ENCODE measurements at places on chromosomes 7 and 10. TPM values are rescaled to one million over a fixed set of nuclear protein-coding genes. Genes with fewer than 3 reads are reported as not detected.

GRCh38 chr7:100372256-100372655, 1.0 kb upstream of the PILRA start:
- H3K4me3 ChIP-seq, result no peak overlapping the region
- H3K27ac ChIP-seq, result peak overlapping the region; percentile 15
- no peaks in the 10 kb centered on the region for H3K36me3 ChIP-seq
- no peak for DNase-seq
- no peaks in the 10 kb centered on the region for H3K4me1 ChIP-seq

- no peaks in the 10 kb centered on the region for H3K4me1 ChIP-seq
- DNase-seq, result no peak
- H3K27ac ChIP-seq, result no peak overlapping the region
- no peak overlapping the region for H3K4me3 ChIP-seq
- no peaks in the 10 kb centered on the region for H3K27me3 ChIP-seq
Observed at GRCh38 chr10:91745090-91745831, 53.0 kb upstream of the TNKS2 start.

DNA sequence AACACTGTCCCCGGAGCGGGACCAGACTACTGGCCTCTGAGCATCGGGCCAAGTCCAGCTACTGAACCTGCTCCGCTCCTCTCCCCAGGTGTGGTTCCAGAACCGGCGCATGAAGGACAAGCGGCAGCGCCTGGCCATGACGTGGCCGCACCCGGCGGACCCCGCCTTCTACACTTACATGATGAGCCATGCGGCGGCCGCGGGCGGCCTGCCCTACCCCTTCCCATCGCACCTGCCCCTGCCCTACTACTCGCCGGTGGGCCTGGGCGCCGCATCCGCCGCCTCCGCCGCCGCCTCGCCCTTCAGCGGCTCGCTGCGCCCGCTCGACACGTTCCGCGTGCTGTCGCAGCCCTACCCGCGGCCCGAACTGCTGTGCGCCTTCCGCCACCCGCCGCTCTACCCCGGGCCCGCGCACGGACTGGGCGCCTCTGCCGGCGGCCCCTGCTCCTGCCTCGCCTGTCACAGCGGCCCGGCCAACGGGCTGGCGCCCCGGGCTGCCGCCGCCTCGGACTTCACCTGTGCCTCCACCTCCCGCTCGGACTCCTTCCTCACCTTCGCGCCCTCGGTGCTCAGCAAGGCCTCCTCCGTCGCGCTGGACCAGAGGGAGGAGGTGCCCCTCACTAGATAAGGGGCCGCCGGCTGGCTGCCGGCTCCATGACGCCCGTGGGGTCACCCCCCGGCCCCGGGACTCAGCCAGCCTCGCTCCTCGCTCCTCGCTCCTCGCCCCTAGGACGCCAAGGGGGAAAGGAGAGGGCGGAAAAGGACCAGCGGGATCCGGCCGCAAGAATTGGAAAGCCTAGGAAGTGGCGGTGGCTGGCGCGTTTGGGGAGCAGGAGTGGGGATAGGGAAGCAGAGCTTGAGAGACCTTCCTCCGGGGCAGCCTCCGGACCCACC, 3.4 kb downstream of the EVX1 start:
- no peak overlapping the region for H3K4me3 ChIP-seq
- peaks cover 88% of the 10 kb centered on the region for H3K27me3 ChIP-seq
- no peaks in the 10 kb centered on the region for H3K36me3 ChIP-seq
- no peak overlapping the region for H3K27ac ChIP-seq
- DNase-seq, result peak; percentile 62

DNA sequence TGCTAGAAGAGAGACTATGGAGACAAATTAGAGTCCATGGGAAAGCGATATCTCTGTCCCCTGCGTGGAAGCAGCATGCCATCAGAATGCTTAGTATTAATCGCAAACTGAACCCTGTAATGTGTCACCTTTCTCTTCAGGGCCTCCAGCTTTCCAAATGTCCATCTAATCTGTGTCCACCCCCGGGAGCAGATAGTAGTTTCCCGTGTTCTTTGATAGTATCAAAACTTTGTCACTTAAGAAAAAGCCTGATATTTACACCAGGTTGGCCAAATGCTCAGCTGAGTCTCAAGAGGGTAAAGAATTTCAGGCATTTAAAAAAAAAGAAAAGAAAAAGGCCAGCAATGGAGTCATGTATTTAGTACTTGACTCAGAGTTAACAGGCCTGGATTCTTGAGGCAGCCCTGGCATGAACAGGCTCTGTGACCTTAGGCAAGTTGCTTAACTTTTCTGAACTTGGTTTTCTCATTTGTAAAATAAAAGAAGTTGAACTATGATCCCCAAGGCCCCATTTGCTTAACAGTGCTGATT, 10.4 kb upstream of the GSAP start:
- H3K36me3 ChIP-seq, result no peaks in the 10 kb centered on the region
- no peak for DNase-seq
- H3K4me1 ChIP-seq, result no peaks in the 10 kb centered on the region
- no peak overlapping the region for H3K27ac ChIP-seq
- no peaks in the 10 kb centered on the region for H3K27me3 ChIP-seq
- H3K4me3 ChIP-seq, result no peak overlapping the region

GRCh38 chr7:41786944-41787343, 84.1 kb upstream of the INHBA start:
- no peak overlapping the region for H3K27ac ChIP-seq
- no peaks in the 10 kb centered on the region for H3K36me3 ChIP-seq
- H3K4me3 ChIP-seq, result no peak overlapping the region
- DNase-seq, result no peak

DNA sequence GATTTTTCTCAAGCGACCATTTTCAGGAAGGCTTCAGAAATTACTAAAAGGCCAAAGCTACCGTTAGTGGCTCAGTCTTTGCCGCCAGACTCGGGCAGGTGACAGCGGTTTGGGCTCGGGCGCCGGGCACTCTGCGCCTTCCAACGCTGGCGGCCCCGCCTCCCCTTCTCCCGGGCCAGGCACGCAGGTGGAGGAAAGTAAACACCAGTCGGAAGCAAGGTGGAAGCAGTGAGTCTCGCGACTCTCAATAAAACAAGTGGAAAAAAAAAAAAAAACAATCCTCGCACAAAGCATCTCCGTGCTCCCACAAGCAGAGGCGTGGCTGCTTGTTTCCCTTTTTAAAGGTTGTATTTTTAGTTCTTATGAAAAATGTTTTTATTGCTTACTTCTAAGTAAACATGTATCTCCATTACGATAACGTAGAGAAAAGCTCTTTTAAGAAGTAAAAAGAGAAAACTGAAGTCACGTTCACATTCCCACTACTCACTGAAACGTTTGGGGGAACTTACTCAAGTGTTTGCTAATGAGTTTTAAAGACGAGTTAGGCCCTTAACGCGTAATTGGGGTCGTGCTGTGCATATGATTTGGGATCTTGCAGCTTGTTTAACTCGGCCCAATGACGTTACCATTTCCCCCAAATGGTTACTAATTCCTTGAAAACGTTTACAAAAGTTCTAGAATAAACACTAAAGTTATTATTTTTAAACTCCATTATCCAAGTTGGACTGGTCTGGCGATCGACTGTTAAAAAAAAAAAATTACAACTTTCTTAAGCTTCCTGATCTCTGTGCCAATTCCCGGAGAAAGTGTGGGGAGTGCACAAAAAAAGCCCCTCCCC, 864 bp downstream of the CDCA7L start:
- no peaks in the 10 kb centered on the region for H3K27me3 ChIP-seq
- H3K27ac ChIP-seq, result peak overlapping the region; percentile 47
- H3K4me1 ChIP-seq, result no peaks in the 10 kb centered on the region
- H3K36me3 ChIP-seq, result no peaks in the 10 kb centered on the region
- peak; percentile 76 for DNase-seq

DNA sequence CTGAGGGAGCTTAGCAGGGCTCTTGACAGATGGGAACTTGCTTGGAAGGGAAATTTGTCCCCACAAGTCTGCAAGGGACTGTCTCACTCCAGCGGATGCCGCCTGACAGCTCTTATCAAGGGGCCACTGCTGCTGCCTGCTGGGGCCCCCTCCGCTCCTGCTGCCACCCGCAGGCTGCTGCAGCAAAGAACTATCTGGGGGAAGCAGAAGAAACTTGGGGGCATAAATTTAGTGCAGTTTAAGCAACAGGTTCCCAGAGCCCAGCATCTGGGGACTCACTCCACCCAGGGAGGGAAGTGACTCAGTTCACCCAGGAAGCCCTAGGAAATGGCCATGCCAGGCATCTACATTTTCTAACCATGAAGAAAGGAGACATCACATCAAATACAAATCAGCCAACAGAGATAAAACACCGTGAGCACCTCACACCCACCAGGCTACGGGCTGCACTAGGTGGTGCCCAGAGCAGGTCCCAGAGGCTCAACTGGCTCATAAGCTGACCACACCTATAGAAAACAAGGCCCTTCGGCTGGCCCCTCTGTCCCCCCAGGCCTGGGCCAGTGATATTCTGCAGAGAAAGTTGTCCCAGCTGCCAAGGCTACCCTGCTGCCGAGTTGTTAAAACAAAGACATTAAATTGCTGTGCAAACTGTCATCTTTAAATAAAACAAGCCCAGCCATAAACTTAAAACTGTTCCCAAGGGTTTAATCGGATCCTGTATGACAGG, 3.7 kb downstream of the RGS10 start:
- DNase-seq, result peak; percentile 30
- H3K4me3 ChIP-seq, result peak overlapping the region; percentile 6
- H3K27me3 ChIP-seq, result no peaks in the 10 kb centered on the region

DNA sequence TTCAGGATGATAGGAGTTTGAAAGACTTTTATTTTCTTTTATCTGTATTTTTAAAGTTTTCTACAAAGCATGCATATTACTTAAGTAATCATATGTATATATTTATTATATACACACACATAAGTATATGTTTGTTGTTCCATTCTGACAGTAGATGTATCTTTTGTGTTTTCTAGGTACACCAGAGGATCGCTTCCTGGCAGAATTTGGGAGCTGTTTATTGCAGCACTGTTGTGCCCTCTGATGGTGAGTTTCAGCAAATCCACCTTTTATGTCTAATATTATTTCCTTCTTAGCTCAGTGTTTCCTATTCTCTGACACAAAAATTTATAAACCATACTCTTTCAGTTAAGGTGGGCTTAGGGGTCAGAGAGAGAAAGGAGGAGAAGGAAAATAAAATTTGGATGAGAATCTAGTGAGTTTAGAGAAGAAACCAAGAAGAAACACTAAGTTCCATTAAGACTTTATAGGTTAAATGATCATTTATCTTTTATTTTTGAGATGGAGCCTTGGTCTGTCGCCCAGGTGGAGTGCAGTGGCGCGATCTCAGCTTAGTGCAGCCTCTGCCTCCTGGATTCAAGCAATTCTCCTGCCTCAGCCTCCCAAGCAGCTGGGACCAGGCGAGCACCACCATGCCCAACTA, 59.2 kb upstream of the OIT3 start:
- H3K4me3 ChIP-seq, result no peak overlapping the region
- no peaks in the 10 kb centered on the region for H3K4me1 ChIP-seq
- H3K27me3 ChIP-seq, result no peaks in the 10 kb centered on the region
- DNase-seq, result no peak
- H3K36me3 ChIP-seq, result peaks cover 9% of the 10 kb centered on the region

- no peaks in the 10 kb centered on the region for H3K27me3 ChIP-seq
- no peak overlapping the region for H3K4me3 ChIP-seq
- DNase-seq, result no peak
- H3K36me3 ChIP-seq, result no peaks in the 10 kb centered on the region
- H3K27ac ChIP-seq, result no peak overlapping the region
Observed at GRCh38 chr7:91345449-91345848, 81.2 kb downstream of the FZD1 start.

DNA sequence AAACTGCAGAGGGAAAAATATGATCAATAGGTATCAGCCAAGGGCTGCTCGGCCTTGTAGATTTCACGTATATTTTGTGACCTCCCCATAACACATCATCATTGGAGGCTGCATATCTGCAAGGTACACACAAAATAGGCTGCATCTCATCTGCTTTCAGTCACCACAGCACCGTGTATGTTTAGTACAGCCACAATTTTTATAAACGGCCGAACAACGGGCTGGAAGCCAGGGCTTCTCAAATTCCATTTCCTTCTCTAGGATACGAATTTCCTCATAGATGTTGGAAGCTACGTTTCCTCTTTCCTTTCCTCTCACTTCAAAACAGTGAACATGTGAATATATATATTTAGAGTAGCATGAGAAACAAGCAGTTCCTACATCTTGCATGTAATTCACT, 20.2 kb upstream of the FOXK1 start:
- no peaks in the 10 kb centered on the region for H3K27me3 ChIP-seq
- H3K27ac ChIP-seq, result no peak overlapping the region
- no peak overlapping the region for H3K4me3 ChIP-seq
- no peak for DNase-seq

GRCh38 chr7:36904802-36905201, 180.5 kb upstream of the AOAH start:
- no peak overlapping the region for H3K4me3 ChIP-seq
- no peak overlapping the region for H3K27ac ChIP-seq
- DNase-seq, result no peak
- no peaks in the 10 kb centered on the region for H3K36me3 ChIP-seq
- H3K27me3 ChIP-seq, result no peaks in the 10 kb centered on the region

GRCh38 chr10:48699011-48699627, 14.4 kb downstream of the WDFY4 start:
- H3K4me1 ChIP-seq, result no peaks in the 10 kb centered on the region
- H3K36me3 ChIP-seq, result no peaks in the 10 kb centered on the region
- no peak overlapping the region for H3K4me3 ChIP-seq
- no peaks in the 10 kb centered on the region for H3K27me3 ChIP-seq
- no peak for DNase-seq

- no peak for DNase-seq
- no peaks in the 10 kb centered on the region for H3K36me3 ChIP-seq
- no peak overlapping the region for H3K27ac ChIP-seq
- no peak overlapping the region for H3K4me3 ChIP-seq
Observed at GRCh38 chr7:147833557-147833956, 757.0 kb upstream of the C7orf33 start.

DNA sequence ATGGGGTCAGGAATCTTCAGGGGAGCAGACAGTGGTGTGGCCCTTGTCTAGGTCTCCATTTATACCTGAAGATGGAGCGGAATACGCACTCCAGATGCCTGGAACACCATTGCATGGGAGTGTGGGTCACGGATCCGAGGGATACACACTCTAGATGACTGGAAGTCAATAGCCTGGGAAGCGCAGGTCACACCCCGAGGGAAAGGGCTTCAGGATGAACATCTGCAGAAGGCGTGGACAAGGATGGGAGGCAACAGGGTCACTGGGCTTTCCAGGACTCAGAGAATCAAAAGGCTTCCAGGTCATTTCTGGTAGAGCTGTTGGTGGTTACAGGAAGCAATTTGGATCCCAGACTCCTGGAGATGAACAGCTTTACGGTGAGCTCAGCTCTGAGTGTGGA, 382.2 kb upstream of the KLF6 start:
- H3K4me1 ChIP-seq, result no peaks in the 10 kb centered on the region
- no peaks in the 10 kb centered on the region for H3K27me3 ChIP-seq
- no peaks in the 10 kb centered on the region for H3K36me3 ChIP-seq
- no peak overlapping the region for H3K4me3 ChIP-seq
- DNase-seq, result no peak
- no peak overlapping the region for H3K27ac ChIP-seq

Gene ANKRD2
- total RNA-seq, result not detected

Gene NAT16
- total RNA-seq, result 1.0 TPM

Gene CACNA2D1
- total RNA-seq, result 8.2 TPM

Gene OPALIN
- total RNA-seq, result not detected

Gene VIPR2
- total RNA-seq, result 0.53 TPM
